ENCODE measurements at places on chromosomes 2 and 18.

- DNase-seq = no peak
These were observed 42.1 kb downstream of the MYCN start for GRCh38 chr2:15982285-15983044.

GRCh38 chr2:240622531-240623235 lies 2.6 kb upstream of the GPR35 start:
- DNase-seq = peak; percentile 46

DNA sequence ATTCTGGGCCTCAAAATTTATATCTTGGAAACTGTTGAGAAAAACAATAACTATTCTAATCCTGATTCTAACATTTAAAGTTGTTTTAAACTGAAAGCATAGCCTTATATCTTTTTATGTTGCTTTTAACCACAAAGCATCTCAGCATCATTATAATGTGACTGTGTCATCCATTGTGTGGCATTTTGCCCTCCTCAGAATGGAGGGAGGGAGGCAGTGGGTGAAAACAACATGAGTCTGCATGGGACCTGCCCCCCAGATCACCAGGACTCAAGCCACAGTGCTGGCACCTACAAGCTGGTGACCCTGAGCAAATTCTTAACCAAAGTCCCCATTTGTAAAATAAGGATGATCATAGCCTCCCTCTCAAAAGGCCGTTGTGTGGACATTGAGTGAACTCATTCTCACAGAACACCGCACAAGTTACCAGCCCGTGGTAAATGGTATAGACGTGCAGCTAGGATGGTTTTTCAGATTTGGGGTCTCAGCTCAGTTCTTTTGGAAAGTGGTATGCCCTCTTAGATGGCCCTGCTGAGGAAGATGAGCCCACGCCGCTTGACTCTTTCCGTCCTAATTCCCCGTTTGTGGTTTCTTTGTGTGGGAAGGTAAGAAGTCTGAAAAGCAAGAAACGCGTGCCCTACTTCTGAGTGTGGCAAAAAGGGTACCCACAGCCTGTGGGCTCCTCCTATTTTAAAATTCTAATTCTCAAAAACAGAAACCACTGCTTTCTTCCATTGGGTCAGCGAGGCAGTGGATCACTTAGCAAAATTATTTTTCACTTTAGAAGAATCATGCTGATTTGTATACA lies 305.0 kb upstream of the ID2 start:
- no peak for DNase-seq

GRCh38 chr2:61125123-61125710 lies 36.8 kb upstream of the C2orf74 start:
- DNase-seq = no peak

- DNase-seq = no peak
These were observed 67.7 kb upstream of the NEDD4L start for GRCh38 chr18:57976230-57976773.

DNA sequence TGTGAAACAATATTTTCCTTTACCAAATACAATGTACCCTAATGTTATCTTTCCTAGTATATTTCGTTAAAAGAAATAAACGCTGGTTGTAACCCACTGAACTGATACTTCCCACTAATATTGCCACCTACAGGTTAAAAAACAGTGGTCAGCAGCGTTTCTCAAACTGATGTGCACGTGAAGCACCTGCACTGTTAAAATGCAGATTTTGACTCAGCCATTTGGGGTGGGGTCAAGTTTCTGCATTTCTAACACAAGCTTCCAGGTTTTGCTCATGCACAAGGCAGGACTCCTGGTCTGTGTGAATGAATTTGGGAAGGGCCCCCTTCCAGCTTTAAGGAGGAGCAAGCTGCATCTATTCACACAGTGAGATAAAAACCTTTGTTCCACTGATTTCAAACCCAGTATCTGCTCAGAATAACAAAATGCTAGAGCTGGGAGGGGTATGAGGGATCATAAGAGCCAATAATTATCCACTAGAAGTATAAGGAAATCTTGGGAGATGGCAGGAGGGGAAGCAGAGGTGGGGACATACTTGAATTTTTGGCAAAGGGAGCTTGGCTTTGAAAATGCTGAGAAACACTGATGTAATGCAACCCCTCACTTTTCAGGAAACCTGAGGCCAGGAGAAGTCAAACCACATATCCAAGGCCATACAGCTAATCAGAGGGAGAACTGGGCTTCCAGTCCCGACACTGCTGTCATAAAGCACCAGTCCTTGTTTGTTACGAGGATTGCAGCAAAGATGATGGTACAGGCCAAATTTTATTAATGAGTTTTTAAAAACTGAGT lies 116.2 kb downstream of the RBMS1 start:
- DNase-seq = no peak

DNA sequence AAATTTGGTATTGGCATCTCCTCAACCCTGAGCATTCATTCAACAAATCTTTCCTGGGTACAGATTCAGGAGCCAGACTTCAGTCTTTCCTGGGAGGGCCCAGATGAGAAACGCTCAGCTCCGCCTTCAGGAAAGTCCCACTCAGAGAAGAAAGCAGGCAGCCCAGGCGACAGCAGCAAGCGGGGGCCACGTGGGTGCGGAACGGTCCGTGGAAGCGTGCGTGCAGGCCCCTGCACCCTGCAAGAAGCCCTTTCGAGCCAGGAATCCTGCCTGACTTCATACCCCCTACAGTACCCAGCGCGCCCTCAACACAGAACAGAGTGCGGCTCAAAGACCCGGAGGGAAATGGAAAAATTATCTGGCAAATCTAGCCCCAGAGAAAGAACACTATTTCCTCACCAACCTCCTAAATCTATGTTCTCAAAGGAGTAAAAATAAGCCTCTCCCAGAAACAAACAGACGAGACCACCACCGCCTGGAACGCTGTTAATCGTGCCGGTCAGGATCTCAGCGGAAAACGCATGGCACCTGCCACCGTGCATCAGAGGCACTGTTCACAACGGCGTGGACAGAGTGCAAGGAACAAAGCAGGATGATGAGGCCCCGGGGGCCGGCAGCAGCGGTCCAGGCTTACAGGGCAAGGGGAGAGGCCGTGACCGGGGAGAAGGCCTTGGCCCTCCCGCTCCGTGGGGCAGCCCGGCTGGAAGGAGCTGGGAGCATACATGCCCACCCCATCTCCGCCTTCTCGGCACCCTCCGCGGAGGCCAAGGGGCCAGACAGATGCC lies 318.3 kb downstream of the EIPR1 start:
- DNase-seq = peak; percentile 60

DNA sequence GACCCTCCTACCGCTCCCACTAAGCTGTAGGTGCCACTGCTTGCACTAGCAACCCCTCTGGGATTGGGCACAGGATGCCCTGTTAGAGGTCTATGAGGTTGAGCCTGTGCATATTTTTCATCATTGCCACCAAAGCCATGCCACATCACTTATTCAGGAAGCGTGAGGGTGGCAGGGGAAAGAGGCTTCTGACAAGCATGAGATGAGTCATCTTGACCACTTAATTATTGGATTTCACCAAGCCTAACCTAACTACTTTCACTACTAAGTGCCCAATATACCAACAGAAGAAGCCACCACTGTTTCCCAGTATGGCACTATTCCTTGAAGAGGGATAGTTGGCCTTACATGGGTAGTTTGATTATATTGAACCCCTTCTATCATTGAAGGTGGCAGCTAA lies 181.3 kb upstream of the EPHA4 start:
- DNase-seq = no peak

GRCh38 chr2:172742931-172743540 lies 7.4 kb downstream of the RAPGEF4 start:
- DNase-seq = no peak

DNA sequence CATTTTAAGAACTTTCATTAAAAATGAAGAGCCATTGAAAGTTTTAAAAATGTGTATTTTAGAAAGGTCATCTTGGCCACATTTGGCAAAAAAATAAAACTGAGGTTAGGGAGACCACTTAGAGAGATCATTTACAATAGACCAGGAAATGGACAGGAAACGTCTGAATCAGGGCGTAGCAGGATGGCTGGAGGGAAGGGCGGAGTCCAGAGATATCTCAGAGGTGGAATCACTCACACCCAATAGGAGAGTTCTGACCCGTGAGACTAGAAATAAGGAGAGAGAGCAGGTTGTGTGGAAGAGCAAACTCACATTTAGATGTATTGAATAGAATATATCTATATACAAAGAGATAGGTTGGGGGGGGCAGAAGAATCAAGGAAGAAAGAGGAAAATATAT lies 373.4 kb downstream of the METTL4 start:
- no peak for DNase-seq

DNA sequence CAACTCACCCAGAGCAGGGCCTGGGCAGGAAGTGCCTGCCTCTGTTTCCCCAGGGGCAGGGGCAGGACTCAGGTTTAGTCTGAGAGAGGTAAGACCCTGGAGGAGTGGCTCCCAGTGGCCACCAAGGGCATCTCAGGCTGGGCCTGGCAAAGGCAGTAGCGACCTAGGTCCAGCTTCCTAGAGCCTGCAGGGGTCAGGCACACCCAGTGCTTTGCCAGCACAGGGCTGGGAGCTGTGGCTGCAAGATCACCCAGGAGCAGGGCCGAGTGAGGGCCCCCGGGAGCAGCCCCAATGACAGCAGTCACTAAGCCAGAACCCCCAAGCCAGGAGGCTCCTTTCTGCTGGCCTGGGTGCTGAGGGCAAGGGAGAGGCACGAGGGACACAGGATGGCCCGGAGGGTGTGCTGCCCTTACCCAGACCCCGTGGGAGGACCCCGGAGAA lies 8.8 kb upstream of the DUSP2 start:
- peak; percentile 42 for DNase-seq

- DNase-seq = no peak
These were observed 66.1 kb downstream of the PTPRM start for GRCh38 chr18:7633171-7633570.

DNA sequence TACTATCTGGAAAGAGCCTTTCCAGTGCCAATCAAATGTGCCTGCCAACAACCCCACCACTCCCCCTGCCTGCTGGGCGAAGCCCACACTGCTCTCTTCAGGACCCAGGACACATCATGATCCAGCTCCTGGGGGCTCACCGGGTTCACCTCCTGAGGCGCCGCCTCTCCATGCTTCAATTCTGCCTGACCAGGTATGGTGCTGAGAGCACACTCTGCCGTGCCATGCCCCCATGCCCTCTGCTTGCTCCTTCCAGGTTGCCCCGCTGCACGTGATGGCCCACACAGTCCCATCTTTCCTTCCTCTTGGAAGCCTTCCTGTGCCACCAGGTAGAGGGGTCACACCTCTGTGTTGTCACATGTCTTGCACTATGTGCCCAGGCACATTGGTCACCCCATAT lies 47.5 kb downstream of the ASB18 start:
- no peak for DNase-seq

DNA sequence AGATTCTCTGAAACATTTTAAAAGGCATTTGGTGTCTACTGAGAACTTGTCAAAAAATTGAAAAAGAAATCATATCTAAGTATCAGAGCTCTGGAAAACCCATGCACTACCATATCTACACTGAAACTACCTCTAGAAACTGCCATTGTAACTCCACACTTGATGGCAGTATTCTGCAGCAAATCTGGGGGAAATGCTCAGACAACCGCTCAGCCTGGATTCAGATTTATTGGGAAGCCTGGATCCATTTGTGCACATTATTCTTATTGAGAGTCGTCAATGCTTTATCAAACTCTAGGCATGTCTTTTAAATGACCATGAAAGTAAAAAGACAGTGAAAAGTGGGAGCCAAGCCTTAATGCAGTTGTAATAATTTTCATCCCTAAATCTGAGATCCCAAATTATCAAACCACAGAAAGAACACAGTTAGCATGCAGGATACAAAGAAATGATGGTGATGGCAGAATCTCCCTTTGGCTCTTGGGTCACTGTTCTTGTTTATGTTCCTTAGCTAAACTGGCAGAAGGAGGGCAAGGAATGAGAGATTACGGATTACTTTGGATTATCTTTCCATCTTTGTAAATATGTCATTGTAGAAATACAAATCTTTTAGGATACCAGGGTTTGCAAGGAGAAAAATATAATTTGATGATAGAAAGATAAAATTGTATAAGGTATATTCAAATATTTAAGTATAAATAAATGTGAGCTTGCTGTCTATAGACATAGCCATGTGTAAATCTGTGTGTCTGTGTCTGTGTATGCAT lies 512.1 kb upstream of the SYT4 start:
- DNase-seq = no peak

- DNase-seq = no peak
These were observed 49.3 kb upstream of the PROKR1 start for GRCh38 chr2:68594041-68594440.
